B cell (primary cell): ENCODE measurements at places on chromosomes 7 and 10.
A peak's percentile ranks its signal among the peaks of the same experiment; 100 is the strongest.

DNA sequence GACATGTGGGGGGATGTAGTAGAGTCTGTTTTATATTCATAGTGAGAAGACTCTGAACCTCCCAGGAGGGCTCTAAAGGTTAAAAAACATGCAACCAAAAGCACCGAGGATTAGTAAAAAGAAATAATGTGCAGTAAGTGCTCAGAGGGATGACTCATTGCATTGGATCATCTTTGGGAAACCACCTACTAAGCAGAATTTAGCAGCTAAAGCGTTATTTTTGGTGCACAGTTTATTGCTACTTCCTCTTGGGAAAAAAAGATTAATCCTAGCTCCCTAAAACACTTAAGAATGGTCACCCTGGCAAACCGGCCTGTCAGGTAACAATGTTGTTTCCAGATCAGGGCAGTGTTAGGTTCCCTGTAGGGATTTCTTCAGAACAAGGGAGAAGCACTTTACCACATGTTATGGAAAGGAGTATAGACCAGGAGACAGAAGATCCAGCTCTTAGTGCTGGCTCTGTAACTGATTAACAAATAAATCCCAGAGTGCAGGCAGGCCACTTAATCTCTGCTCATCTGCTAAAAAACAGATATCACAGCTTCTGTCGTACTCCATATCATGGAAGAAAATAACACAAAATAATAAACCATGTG is 44.8 kb upstream of the FAM133B start:
- no peak overlapping the region for H3K4me3 ChIP-seq
- H3K36me3 ChIP-seq = no peaks in the 10 kb centered on the region
- no peak overlapping the region for H3K27ac ChIP-seq

DNA sequence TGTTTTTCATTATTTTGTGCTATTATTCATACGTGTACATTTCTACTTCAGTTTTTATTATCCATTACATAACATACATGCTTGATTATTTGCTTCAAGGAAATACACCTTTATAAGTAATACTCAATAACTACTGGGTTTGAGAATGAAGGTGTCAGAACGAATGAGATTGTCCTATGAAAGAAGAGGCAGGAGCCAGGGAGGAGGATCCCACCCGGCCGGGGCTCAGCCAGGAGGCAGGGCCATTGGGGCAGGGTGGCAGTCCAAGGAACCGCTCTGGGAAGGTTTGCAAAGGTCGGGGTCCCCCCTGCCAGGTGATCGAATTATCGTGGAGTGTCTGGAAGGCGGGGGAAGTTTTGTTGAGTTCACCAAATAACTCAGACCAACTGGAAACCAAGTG is 9.1 kb downstream of the TRIM56 start:
- peaks cover 10% of the 10 kb centered on the region for H3K36me3 ChIP-seq
- H3K4me1 ChIP-seq = peaks cover under 1% of the 10 kb centered on the region
- peaks cover 1% of the 10 kb centered on the region for H3K27me3 ChIP-seq
- no peak overlapping the region for H3K4me3 ChIP-seq

DNA sequence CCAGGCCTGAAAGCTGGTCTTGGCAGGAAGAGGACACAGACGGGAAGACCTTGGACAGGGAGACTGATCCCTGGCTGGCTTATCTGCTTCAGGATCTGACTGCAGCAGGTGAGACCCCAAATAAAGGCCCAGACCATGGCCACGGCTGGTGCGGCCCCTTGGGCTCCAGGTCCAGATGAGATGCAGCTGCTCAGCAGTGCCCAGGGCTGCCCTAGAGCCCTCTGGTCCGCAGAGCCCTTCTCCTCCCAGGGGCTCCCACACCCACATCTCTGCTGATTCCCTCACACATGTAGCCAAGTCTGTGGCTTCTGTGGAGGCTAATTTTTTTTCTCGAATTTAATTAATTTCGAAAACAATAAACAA is 46.3 kb downstream of the VIPR2 start:
- no peaks in the 10 kb centered on the region for H3K4me1 ChIP-seq
- H3K4me3 ChIP-seq = no peak overlapping the region
- H3K27ac ChIP-seq = no peak overlapping the region
- no peaks in the 10 kb centered on the region for H3K36me3 ChIP-seq
- no peaks in the 10 kb centered on the region for H3K27me3 ChIP-seq

GRCh38 chr10:70937661-70938060 is 49.3 kb upstream of the PCBD1 start:
- no peaks in the 10 kb centered on the region for H3K4me1 ChIP-seq
- H3K27me3 ChIP-seq = no peaks in the 10 kb centered on the region
- DNase-seq = no peak
- no peak overlapping the region for H3K27ac ChIP-seq

GRCh38 chr10:62852961-62853702 is 37.0 kb upstream of the EGR2 start:
- H3K4me1 ChIP-seq = peaks cover 39% of the 10 kb centered on the region
- H3K36me3 ChIP-seq = no peaks in the 10 kb centered on the region
- DNase-seq = peak; percentile 53

DNA sequence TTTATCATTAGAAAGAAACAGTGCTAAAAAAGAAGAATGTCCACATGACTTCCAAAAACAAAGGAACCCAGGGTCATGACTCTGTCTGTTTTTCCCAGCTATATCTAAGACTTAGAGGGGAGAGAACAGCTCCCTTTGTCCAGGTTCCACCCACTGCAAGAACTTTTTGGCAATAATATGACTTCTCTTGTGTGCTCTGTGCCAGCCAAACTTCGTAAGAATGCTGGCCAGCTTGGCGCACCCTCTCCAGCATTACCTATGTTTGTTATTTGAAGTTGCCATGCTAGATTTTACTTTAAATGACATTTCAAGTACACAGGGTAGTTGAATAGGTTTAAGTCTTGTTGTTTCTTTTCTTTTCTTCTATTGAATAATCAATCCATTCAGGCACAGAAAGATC is 371.4 kb downstream of the KCNMA1 start:
- no peaks in the 10 kb centered on the region for H3K27me3 ChIP-seq
- H3K27ac ChIP-seq = no peak overlapping the region
- no peak overlapping the region for H3K4me3 ChIP-seq
- no peak for DNase-seq
- H3K36me3 ChIP-seq = no peaks in the 10 kb centered on the region
- peaks cover 36% of the 10 kb centered on the region for H3K4me1 ChIP-seq

DNA sequence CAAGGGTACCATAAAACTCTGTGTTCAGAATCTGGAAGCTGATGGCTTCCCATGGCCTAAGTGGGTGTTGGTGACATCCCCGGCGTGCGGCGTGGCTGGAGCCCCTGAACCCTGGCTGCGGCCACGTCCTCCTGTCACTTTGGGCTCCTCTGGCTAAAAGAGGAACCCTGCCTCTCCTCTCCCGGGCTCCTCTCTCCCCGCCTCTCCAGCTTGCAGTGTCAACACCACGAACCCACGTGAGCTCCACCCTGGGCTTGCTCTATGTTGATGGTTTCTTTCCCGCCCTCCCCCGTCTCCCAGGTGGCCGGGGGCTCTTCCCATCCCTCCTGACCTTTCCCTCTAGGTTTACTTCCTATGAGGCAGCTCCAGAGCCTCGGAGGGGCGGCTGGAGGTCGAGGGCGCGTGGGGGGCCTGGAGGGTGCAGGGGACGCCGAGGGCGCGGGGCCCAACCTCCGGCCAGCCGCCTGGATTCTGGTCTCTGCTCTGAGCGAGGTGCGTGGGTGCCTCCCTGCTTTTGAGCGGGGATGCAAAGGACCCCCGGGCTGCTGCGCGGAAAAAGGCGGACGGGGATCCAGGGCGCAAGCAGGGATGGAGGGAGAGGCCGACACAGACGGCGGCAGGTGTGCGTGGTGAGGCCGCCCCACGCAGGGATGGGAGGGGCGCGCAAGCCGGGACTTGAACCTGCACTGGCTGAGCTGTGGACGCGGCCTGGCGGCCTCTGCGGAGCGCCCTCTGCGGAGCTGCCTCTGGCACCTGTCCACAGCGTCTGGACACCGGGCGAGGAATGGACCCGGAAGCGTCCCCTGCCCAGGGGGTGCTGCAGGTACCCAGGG is 115.5 kb upstream of the DIP2C start:
- H3K4me1 ChIP-seq = no peaks in the 10 kb centered on the region
- H3K36me3 ChIP-seq = peaks cover 6% of the 10 kb centered on the region
- H3K4me3 ChIP-seq = no peak overlapping the region
- no peak overlapping the region for H3K27ac ChIP-seq

DNA sequence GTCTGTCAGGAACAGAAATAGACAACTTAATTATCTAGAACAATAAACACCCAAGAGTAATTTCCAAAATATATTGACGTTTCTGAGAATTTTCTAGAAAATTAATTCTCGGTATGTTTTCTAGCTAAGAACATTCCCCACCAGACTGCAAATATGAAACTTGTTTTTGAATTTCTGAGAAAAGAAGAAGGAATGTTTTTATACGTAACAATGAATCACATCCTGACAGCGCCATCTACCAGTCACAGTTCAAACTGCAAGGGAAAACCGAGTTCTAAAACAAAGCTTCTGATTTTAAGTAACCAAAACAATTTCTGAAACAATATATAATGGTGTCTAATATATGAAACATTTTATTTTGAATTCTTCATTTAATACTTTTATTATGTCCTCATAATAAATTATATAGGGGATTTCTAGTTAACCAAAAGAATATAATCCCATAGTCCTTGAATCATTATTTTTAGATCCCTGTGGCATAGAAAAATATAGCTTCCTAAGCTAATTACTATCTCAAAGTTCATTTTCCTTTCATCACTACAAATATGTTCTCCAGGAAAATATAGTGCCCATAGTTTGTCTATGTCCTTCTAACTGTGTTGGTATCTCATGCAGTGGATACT is 34.5 kb upstream of the MEOX2 start:
- no peaks in the 10 kb centered on the region for H3K27me3 ChIP-seq
- no peaks in the 10 kb centered on the region for H3K4me1 ChIP-seq
- H3K36me3 ChIP-seq = no peaks in the 10 kb centered on the region

- peak overlapping the region; percentile 54 for H3K4me3 ChIP-seq
- H3K27me3 ChIP-seq = peaks cover 79% of the 10 kb centered on the region
- H3K36me3 ChIP-seq = no peaks in the 10 kb centered on the region
- peaks cover 27% of the 10 kb centered on the region for H3K4me1 ChIP-seq
- DNase-seq = peak; percentile 50
Observed at GRCh38 chr7:155456738-155457543, 988 bp upstream of the EN2 start.

DNA sequence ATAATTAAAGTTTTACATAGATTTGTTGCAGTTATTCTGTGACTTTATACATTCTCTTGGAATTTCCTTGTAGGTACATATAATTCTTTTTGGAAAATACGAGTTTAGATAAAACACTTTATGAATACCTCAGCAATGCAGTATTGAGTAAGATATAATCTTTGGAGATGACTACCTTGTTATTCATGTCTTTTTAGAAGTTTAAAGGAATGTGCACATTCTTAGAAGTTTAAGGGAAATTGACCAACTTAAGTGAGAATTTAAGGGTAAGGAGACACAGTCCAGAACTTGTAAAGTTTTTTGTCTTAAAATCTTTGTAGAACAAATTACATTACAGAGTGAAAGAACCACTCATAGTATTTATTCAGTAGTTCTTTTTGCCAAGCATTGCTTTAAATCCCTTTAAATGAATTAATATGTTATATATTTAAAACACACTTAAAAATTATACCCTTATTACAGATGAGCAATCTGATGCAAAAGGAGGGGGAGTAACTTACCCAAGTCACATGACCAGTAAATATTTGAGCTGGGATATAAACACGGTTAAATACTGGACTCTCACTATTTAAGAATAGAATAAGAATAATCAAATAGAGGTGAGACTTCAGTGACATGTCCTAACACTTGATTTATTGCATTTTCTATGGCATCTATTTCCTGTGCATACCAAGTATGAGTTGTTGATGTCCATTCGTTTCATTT is 139.5 kb upstream of the FERD3L start:
- H3K27me3 ChIP-seq = no peaks in the 10 kb centered on the region
- no peaks in the 10 kb centered on the region for H3K36me3 ChIP-seq
- H3K4me3 ChIP-seq = no peak overlapping the region
- no peak for DNase-seq
- H3K4me1 ChIP-seq = no peaks in the 10 kb centered on the region

DNA sequence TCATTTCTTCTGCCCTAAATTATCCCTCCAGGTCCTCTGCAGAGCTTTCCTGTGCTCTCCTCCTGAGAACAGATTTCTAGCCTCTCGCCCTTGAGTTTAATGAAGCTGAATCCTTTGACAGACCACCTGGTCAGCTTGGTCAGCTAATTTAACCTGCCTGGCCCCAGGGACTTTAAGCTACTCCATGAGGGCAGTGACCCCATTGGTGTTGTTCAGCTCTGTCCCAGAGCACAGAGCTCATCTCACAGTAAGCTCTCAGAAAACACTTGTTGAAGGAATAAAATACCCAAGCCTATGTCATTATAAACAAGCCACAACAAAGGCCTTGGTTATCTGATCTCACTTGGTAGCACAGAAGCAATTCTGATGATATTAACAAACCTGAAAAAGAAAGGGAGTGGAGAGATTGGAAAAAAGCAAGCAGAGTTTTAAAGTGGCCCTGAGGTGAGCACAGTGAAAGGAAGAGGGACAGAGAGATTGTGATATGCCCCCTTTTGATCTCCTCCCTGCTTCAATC is 24.4 kb downstream of the SLC26A4 start:
- no peak overlapping the region for H3K27ac ChIP-seq
- no peak for DNase-seq
- no peaks in the 10 kb centered on the region for H3K36me3 ChIP-seq
- H3K27me3 ChIP-seq = no peaks in the 10 kb centered on the region

DNA sequence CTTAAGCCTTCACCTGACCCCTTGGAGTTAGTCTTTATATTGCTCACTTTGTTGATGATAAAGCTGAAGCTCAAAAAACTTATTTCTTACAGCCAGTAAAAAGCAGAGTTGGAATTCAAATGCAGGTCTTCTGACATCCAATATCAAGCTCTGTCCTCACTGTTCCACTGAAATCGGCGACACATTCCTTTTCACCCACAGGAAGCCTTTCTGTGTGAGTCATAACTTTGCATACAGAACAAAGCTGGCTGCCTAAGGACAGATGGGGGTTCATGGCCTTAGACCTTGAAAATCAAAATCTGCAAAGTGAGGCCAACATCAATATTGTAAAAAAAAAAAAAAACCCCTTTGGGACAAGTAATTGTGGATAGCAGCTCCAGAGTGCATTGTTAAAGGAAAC is 21.8 kb upstream of the AKR1B1 start:
- no peaks in the 10 kb centered on the region for H3K27me3 ChIP-seq
- no peak for DNase-seq
- H3K36me3 ChIP-seq = no peaks in the 10 kb centered on the region
- no peaks in the 10 kb centered on the region for H3K4me1 ChIP-seq

GRCh38 chr10:54487743-54488142 is 313.3 kb downstream of the PCDH15 start:
- H3K36me3 ChIP-seq = no peaks in the 10 kb centered on the region
- DNase-seq = no peak

DNA sequence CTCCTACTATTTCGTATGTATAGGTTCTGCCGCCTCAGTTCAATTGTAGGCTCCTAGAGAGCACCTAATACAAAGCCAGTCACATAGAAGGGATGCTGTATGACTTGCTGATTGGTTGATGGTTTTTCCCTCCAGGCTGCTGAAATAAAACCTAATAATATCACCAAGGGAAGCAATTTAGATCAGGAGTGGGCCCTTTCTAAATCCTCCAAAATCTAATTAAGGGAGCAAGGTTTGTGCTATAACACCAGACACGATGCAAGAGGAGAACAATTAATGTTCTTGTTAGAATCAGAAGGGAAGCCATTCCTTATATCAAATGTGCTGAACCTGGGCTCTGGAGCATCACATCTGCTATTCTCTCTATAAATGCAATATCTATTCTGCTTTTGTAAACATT is 42.0 kb upstream of the SLC13A1 start:
- H3K4me3 ChIP-seq = no peak overlapping the region
- no peaks in the 10 kb centered on the region for H3K4me1 ChIP-seq
- DNase-seq = no peak
- H3K36me3 ChIP-seq = no peaks in the 10 kb centered on the region

GRCh38 chr7:50957855-50958254 is 175.2 kb upstream of the GRB10 start:
- no peaks in the 10 kb centered on the region for H3K27me3 ChIP-seq
- H3K4me3 ChIP-seq = no peak overlapping the region
- no peak for DNase-seq
- no peaks in the 10 kb centered on the region for H3K36me3 ChIP-seq
- H3K4me1 ChIP-seq = no peaks in the 10 kb centered on the region
